Lower leg skin (tissue), 4 donors: ENCODE measurements at places on chromosomes 16 and 17.

- no peak for DNase-seq
Observed at GRCh38 chr16:64410306-64410705, 711.6 kb downstream of the CDH11 start.

GRCh38 chr16:4404247-4404966 lies 12.0 kb downstream of the CORO7 start:
- DNase-seq = no peak

GRCh38 chr16:10536814-10537389 lies 43.5 kb downstream of the EMP2 start:
- no peak for DNase-seq

GRCh38 chr17:12712415-12712814 lies 46.7 kb downstream of the MYOCD start:
- DNase-seq = no peak

DNA sequence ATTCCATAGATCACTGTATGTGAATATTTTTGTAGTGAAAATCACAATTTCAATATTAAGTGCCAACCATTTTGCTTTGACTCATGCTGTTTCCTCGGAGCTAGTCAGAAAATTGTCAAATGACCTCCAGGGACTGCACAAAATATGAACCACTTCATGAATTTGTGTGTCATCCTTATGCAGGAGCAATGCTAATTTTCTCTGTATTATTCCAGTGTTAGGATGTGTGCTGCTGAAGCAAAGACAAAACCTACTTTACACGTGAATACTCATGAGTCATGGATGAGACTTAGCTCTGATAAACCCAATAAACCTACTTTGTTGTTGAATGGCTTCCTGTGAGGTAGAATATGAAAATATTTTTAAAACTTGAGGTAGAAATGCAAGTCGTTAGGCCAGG lies 65.2 kb downstream of the SHCBP1 start:
- DNase-seq = no peak

DNA sequence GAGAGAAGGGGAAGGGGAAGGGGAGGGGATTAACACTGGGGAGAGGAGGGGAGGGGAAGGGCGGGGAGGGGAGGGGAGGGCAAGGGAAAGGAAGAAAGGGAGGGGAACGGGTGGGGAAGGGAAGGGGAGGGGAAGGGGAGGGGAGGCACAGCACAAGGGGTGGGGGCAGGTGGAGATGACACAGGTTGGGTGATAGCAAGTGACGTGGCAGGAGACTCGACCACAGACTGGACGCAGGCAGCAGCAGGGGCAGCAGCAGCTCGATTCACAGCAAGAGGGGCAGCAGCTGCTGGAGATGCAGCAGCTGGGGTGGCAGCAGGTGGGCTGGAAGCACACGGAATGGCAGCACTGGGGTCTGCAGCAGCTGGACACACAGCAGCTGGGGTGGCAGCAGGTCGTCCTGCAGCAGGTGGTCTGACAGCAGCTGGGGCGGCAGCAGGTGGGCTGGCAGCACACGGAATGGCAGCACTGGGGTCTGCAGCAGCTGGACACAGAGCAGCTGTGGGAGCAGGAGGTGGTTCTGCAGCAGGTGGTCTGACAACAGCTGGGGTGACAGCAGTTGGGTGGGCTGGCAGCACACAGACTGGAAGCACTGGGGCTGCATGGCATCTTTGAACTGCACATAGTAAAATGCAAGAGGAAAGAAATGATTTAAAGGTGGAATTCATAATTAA lies at the start of gene KRTAP4-16:
Gene KRTAP4-16, minus strand, starts transcription at position 624 of the 674 bp plus-strand sequence. Its CDS starts 0 bp downstream, at position 624.
- DNase-seq = no peak

DNA sequence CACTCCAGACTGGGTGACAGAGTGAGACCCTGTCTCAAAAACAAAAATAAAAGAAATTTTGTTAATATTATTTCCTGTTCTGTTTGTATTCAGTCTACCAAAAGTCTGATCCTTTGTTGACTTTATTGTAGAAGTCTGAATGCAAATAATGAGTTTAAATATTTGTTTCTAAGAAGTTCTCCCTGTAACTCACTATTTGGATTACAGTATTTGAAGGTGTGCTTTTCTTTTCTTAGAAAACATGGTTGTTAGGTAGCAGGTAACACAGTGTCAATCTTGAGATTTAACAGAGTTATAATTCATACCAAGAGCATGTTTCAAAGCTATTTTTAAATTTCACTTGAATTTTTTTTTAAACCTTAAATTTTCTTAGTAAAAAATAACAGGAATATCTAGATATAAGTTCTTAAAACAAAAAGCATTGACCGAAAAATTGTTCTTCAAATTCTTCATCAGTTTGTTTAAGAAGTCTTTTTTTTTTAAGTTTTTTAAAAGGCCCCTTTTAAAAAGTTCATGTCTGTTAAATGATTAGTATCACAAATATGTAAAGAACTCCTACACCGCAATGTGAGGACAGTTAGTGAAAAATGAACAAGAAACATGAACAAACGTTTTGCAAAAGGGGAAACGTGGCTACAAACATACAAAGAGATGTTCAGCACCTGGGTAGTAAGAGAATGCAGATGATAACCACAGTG lies 35.0 kb downstream of the GAN start:
- no peak for DNase-seq

- DNase-seq = no peak
Observed at GRCh38 chr17:71699907-71700306, 420.9 kb upstream of the SOX9 start.

- DNase-seq = no peak
Observed at GRCh38 chr17:78872486-78872885, 30.5 kb downstream of the CEP295NL start.
